Stimulated activated CD8-positive, alpha-beta memory T cell treated with anti-CD3 and anti-CD28 coated beads, Interleukin-15, amount 100 ng/mL, for 4 hours (primary cell): ENCODE measurements at places on chromosomes 6 and 20.

DNA sequence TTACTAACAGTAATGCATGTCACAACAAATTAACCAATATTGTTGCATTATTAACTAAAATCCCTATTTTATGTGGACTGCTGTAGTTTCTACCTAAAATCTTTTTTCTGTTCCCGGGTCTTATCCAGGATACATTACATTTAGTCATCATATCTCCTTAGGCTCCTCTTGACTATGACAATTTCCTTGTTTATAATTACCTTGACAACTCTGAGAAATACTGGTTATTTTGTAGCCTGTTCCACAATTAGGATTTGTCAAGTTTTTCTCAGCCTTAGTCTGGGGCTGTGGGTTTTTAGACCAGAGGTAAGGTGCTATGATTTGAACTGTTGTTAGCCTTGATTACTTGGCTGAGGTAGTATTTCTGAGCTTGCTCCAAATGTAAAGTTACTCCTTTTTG is 3.7 kb downstream of the FBXO5 start:
- no peak for DNase-seq

GRCh38 chr6:130896249-130896648 is 69.0 kb downstream of the SMLR1 start:
- no peak for DNase-seq

DNA sequence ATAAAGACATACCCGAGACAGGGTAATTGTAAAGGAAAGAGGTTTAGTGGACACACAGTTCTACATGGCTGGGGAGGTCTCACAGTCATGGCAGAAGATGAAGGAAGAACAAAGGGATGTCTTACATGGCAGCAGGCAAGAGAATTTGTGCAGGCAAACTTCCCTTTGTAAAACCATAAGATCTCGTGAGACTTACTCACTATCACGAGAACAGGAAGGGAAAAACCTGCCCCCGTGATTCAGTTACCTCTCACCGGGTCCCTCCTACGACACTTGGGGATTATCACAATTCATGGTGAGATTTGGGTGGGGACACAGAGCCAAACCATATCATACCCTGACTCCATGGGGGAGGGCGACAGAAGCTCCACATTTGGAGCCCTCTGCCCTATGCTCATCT is 7.4 kb upstream of the VAPB start:
- DNase-seq: no peak

DNA sequence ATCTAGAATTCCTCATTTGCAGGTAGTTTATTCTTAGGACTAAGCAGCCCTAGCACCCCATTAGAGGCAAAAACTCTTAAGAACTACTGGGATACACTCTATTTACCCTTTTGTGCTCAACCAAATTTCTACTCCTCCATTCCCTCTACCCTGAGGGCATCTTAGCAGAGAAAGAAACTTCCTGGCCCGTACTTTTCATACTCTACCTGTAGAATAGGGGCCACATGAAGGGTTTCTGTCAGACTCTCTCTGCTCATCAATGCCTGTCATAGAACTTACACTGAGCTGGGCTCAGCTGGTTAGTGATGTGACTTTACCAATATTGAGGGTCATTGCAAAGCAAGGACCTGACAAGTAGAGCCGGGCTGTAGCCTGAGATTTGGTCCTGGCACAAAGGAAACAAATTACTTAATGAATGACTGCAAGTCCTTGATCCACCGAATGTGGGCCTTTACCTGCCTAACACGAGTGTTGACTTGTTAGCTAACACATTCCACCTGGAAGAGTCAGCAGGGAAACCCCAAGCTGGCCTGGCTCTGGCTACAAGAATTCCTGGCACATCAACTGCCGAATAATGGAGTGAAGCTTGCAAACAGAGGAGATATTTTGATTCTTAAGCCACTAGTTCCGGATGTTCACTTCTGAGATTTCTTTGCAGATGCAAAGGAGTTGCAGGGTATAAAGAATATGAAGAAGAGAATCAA is 280.5 kb upstream of the JAG1 start:
- no peak for DNase-seq

- DNase-seq: no peak
These were observed 22.4 kb downstream of the TAF4 start for GRCh38 chr20:62043131-62043914.

DNA sequence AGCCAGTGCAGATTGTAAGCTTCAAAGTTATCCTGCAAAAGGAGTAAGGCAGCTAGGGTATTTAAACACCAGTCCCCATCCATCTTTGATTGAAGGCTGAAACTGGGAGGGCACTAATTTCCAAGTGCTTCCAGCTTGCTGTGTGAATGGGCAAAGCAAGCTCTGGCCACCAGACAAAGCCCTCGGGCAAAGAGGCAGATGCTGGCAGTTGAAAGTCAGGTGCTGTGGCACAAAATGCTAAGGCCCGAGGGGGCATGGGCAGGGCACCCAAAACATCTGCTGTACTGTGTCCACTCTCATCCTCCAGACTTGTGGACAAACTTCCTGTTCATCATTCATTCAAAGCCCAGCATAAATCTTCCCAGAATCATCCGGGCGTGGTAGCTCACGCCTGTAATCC is 62.9 kb downstream of the TRMT6 start:
- no peak for DNase-seq

GRCh38 chr6:26105109-26105730 is 18.0 kb downstream of the HFE start:
- DNase-seq: no peak

- no peak for DNase-seq
These were observed 1.0 kb upstream of the MTG2 start for GRCh38 chr20:62181808-62182207.

GRCh38 chr6:142946924-142947713 is 2.1 kb upstream of the HIVEP2 start:
- peak; percentile 57 for DNase-seq

DNA sequence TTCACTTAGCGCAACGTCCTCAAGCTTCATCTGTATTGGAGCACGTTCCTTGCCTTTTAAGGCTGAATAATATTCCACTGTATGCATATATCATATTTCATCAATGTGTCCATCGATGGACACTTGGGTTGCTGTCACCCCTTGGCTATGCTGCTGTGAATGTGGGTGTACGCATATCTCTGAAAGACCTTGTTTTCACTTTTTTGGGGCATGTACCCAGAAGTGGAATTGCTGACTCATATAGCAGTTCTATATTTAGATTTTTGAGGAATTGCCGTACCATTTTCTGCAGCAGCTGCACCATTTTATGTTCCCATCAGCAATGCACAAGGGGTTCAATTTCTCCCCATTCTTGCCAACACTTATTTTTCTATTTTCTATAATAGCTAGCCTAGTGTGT is 22.8 kb upstream of the SLC23A2 start:
- DNase-seq: no peak
